ENCODE measurements at places on chromosomes 11 and 22. TPM values are rescaled to one million over a fixed set of nuclear protein-coding genes. Genes with fewer than 3 reads are reported as not detected.

Gene OR51E2
- total RNA-seq = not detected

Gene OR8G5
- total RNA-seq = not detected

Gene OR5A1
- total RNA-seq = not detected

Gene TEF
- total RNA-seq = 7.0 TPM

Gene FBLN1
- total RNA-seq = 0.09 TPM

Gene REXO2
- total RNA-seq = 165 TPM

Gene P2RX6
- total RNA-seq = not detected

Gene IGHMBP2
- 7.9 TPM for total RNA-seq

Gene NELL1
- not detected for total RNA-seq

Gene COX8A
- 222 TPM for total RNA-seq

Gene KCNJ5
- total RNA-seq = not detected

Gene GRAP2
- total RNA-seq = not detected

Measured in dermis lymphatic vessel endothelial cell (primary cell).